Activated CD4-positive, alpha-beta T cell treated with anti-CD3 and anti-CD28 coated beads, Interleukin-2, amount 10 ng/mL, durations not matched to agents 7 days and 5 days (primary cell): ENCODE measurements at places on chromosomes 11 and 22. TPM values are rescaled to one million over a fixed set of nuclear protein-coding genes. Genes with fewer than 3 reads are reported as not detected.

DNA sequence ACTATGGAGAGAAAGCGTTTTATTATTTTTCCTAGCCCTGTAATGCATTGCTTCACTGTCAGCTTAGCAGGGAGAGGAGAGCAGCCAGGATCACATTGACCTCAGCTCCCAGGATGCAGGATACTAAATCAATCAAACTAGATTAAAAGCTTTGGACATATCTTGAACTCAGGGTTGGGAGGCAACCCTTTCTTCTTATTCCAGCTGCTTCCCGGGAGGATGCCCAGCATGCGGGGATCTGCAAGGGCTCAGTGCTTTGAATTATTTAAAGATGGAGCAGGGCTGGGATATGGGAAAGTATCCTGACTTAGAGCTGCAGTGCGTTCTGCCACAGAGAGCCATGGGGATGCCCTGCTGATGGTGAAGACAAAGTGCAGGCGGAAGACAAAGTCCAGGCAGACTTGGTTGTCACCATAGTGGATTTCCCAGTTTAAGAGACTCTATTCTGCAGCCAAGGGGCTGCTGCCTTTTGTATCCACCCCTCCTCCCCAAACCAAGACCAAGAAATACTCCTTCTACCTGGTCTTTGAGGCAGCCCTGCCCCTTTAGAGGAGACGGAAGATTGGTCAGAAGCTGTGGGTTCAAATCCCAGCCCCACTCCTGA is 1035.0 kb downstream of the TBC1D22A start:
- DNase-seq = no peak

DNA sequence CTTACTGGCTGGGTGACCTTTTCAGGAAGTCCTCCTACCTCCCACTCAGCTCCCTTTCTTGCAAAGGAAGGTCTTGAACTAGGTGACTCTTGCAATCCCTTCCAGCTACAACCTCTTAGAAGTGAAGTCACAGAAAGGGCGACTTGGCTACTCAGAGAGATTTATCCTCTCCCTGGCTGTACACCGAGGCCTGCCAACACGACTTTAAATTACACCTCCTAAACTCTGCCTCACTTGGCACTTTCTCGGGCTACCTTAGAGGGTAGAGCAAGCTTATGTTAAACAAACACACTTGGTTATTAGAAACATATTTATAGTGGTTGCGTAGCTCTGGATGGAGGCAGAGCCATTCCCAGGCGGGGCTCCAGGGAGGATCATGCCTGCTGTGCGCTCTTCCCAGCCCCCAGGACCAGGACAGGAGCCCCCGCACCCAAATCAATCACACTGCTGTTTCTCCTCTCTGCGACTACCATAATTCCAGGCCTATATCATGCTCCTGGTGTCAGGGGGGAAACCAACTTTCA is 358.4 kb downstream of the BUD13 start:
- DNase-seq = no peak

The DDX17 gene
- 521 TPM for total RNA-seq

The MAPK8IP2 gene
- 0.37 TPM for total RNA-seq
